Activated CD4-positive, CD25-positive, alpha-beta regulatory T cell (primary cell): ENCODE measurements at places on chromosomes 5 and 9.

DNA sequence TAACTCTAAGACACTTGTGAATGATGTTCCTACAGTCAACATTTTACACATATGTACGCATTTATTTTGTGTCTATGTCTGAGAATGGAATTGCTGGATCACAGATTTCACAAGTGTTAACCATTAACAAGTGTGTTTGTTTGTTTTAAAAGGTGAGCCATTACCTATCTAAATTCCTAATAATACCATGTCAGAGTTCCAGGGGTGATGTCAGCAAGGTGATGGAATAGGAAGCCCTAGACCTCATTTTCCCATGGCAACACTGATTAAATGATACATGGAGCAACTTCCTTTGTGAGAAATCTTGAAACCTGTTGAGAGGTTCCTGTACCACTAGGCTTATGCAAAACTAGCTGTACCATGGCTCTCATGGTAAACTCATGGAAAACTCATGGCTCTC lies 309.7 kb downstream of the CYLC2 start:
- no peak for DNase-seq

- DNase-seq = no peak
These were observed 596.0 kb downstream of the SEMA5A start for GRCh38 chr5:8949908-8950307.

DNA sequence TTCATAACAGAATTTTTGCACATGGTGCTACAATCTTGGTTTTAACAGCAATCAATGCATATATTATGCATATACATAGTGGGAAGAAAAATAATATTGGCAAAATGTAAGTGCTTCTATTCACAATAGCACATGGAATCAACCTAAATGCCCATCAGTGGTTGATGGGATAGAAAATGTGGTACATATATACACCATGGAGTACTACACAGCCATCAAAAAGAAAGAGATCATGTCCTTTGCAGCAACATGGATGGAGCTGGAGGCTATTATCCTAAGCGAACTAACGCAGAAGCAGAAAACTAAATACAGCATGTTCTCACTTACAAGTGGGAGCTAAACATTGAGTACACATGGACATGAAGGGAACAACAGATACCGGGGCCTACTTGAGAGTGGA lies 37.2 kb upstream of the TLX3 start:
- DNase-seq = no peak

- peak; percentile 67 for DNase-seq
These were observed 529 bp upstream of the NRARP start for GRCh38 chr9:137302449-137303150.

DNA sequence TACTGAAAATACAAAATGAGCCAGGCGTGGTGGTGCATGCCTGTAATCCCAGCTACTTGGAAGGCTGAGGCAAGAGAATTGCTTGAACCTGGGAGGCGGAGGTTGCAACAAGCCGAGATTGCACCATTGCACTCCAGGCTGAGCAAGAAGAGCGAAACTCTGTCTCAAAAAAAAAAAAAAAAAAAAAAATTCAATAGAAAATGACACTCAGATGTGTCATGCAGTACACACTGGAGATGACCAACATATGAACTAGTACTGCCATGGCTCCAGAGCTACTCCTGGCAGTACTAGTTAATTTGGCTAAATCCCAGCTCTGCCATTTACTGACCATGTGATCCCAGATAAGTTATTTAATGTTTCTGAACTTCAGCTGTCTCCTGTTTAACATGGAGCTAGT lies 7.3 kb downstream of the ATOX1 start:
- no peak for DNase-seq

DNA sequence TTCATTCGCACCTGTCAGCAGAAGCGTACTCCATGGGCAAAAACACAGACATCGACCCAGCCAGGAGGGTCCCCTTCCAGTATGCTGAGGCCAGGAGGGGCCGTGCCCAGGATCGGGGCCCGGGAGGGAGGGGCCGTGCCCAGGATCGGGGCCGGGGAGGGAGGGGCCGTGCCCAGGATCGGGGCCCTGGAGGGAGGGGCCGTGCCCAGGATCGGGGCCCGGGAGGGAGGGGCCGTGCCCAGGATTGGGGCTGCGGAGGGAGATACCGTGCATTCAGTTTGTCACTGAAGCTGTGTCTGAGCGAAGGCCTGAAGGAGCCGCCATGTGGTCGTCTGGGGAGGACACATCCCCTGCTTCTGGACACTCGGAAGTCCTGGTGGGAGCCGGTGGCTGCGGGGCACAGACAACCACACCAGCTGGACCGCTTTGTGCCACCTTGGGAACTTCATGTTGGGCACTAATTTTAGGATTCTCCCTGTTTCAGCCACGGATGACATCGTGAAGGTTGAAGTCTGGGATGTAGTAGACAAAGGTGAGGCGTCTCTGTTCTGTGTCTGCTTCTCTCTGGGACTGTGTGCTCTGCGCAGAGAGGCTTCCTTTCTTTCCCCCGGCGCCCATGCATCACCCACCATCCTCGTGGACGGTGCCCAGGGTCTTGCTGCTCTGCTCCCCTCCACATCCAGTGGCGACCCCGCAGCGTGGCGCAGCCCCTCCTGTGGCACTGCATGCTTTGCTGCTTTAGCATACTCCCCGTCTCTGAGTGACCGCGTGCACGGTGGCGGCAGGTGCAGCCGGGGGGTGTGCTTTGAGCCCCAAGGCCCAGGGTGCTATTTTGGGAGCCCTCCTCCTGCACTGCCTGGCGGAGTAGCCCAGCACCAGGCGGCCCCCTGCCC lies 16.7 kb upstream of the AJM1 start:
- DNase-seq = no peak

DNA sequence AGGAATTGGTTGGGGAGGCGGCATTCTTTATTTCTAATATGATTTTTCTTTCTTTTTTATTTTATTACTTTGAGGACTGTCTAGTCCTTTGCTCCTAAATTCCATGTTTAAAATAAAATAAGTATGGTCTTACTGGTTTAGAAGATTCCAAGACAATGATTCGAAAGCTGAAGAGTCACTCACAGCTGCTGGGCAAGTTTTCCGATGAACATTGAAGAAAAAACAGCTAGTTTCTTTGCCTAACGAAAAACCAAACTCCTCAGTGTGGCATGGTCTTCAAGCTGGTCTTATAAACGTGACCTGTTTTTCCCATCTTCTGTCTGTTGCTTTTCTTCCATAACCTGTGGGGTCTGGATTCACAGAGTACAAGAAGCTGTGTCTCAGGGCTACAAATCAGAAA lies 25.1 kb downstream of the ZNF474 start:
- DNase-seq = no peak

GRCh38 chr5:145797336-145797735 lies 37.8 kb downstream of the PRELID2 start:
- no peak for DNase-seq

DNA sequence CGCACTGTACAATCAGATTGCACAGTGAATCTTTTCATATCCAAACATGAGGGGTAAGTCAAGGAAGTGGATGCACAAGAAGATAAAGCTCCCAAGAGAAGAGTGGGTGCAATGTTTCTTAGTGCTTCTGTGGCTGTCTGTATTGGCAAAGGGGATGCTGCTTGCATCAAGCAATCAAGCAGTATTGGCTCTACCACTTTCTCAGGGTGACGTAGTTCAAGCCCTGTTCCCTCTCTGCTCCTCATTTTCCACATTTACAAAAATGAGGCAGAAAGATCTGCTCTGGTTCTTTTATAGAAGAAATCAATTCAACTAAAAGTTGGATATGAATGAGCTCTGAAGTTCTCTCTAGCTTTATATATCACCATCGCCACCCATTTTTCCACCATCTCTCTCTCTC lies 2.3 kb downstream of the TNFSF8 start:
- no peak for DNase-seq
